Bronchus fibroblast of lung (primary cell): ENCODE measurements at places on chromosomes 1 and 21. TPM values are rescaled to one million over a fixed set of nuclear protein-coding genes. Genes with fewer than 3 reads are reported as not detected.

SPTA1 gene
- not detected in 2 replicates for total RNA-seq

LIN28A gene
- not detected in 2 replicates for total RNA-seq

UBQLN4 gene
- total RNA-seq, result 17.3 and 17.4 TPM in 2 replicates

IL22RA1 gene
- total RNA-seq, result not detected in 2 replicates

PDC gene
- total RNA-seq, result not detected in 2 replicates

MX2 gene
- 0.45 and 1.5 TPM in 2 replicates for total RNA-seq

CYP4Z1 gene
- total RNA-seq, result not detected in 2 replicates

AGBL4 gene
- total RNA-seq, result 0.15 TPM in 1 of 2 replicates, not detected in the other

PEX19 gene
- 42.1 and 52.5 TPM in 2 replicates for total RNA-seq

KIAA1614 gene
- total RNA-seq, result 5.7 and 9.2 TPM in 2 replicates

MAP3K7CL gene
- 8.0 and 10.8 TPM in 2 replicates for total RNA-seq
